ENCODE measurements at places on chromosomes 6 and 20. TPM values are rescaled to one million over a fixed set of nuclear protein-coding genes. Genes with fewer than 3 reads are reported as not detected.

Gene KCNQ5
- 2.8 TPM for polyA plus RNA-seq

Gene HAO1
- polyA plus RNA-seq: not detected

Gene ZNF165
- polyA plus RNA-seq: 2.2 TPM

Gene CCN2
- 37.2 TPM for polyA plus RNA-seq

Gene SPAG4
- 1.9 TPM for polyA plus RNA-seq

Gene PRDM13
- not detected for polyA plus RNA-seq

Gene HUS1B
- polyA plus RNA-seq: not detected

Gene SLC35F1
- polyA plus RNA-seq: 3.1 TPM

Gene RPS6KA2
- 42.5 TPM for polyA plus RNA-seq

Gene EYA4
- polyA plus RNA-seq: 8.1 TPM

Gene HLA-DRB5
- 5.5 TPM for polyA plus RNA-seq

Gene PTK6
- 0.65 TPM for polyA plus RNA-seq

Gene PACRG
- polyA plus RNA-seq: 6.7 TPM

Gene CFAP206
- 4.2 TPM for polyA plus RNA-seq

Gene NKX2-2
- polyA plus RNA-seq: 0.22 TPM

Gene RSPH9
- polyA plus RNA-seq: 4.5 TPM

Gene TRIM10
- polyA plus RNA-seq: 2.6 TPM

Gene ESR1
- polyA plus RNA-seq: 1.4 TPM

Gene NRM
- 41.0 TPM for polyA plus RNA-seq

Gene EEF1A1
- 27,507 TPM for polyA plus RNA-seq

Gene TRIM15
- polyA plus RNA-seq: not detected

Gene FGD2
- polyA plus RNA-seq: 3.1 TPM

Gene SOX18
- 11.2 TPM for polyA plus RNA-seq

Gene ID1
- polyA plus RNA-seq: 86.3 TPM

Gene ZSCAN26
- polyA plus RNA-seq: 54.7 TPM

Gene HCRTR2
- polyA plus RNA-seq: not detected

Gene ARMH2
- polyA plus RNA-seq: not detected

Gene SLC32A1
- not detected for polyA plus RNA-seq

Gene LHFPL5
- polyA plus RNA-seq: not detected

Gene ERVFRD-1
- polyA plus RNA-seq: 0.05 TPM

Gene BFSP1
- polyA plus RNA-seq: 3.9 TPM

Gene RSPO3
- 8.0 TPM for polyA plus RNA-seq

Gene SNAI1
- 9.8 TPM for polyA plus RNA-seq

Gene PTCRA
- polyA plus RNA-seq: 0.45 TPM

Gene PRR3
- 40.5 TPM for polyA plus RNA-seq

Gene REM1
- 5.2 TPM for polyA plus RNA-seq

Gene GMPR
- 8.6 TPM for polyA plus RNA-seq

Gene CDSN
- 0.09 TPM for polyA plus RNA-seq

Gene NRSN1
- polyA plus RNA-seq: 0.15 TPM

Gene SLC17A1
- polyA plus RNA-seq: 0.14 TPM

Gene MCHR2
- not detected for polyA plus RNA-seq

Gene LAMP5
- polyA plus RNA-seq: 2.1 TPM

Gene PRELID3B
- polyA plus RNA-seq: 46.3 TPM

Gene WFDC10B
- polyA plus RNA-seq: not detected

Gene COL21A1
- 207 TPM for polyA plus RNA-seq

Gene C20orf141
- not detected for polyA plus RNA-seq

Gene DUSP22
- polyA plus RNA-seq: 33.1 TPM

Gene PLCB1
- polyA plus RNA-seq: 18.4 TPM

Gene ADA
- 5.8 TPM for polyA plus RNA-seq

Gene FAM83C
- not detected for polyA plus RNA-seq

Measured in right lung (tissue), 10 donors.